ENCODE measurements at places on chromosomes 4 and X.

GRCh38 chr4:56626963-56627362, 54.1 kb downstream of the HOPX start:
- peak; percentile 18 for DNase-seq

GRCh38 chr4:168835880-168836454, 174.1 kb downstream of the CBR4 start:
- no peak for DNase-seq

- DNase-seq = no peak
Observed at GRCh38 chr4:140213749-140214148, 59.8 kb upstream of the MAML3 start.

- no peak for DNase-seq
Observed at GRCh38 chrX:105882581-105883275, 60.4 kb downstream of the NRK start.

Measured in CD4-positive, alpha-beta T cell treated with Interleukin-21 for 1 hour (primary cell).